ENCODE measurements at places on chromosomes 7 and 10. TPM values are rescaled to one million over a fixed set of nuclear protein-coding genes. Genes with fewer than 3 reads are reported as not detected.

DNA sequence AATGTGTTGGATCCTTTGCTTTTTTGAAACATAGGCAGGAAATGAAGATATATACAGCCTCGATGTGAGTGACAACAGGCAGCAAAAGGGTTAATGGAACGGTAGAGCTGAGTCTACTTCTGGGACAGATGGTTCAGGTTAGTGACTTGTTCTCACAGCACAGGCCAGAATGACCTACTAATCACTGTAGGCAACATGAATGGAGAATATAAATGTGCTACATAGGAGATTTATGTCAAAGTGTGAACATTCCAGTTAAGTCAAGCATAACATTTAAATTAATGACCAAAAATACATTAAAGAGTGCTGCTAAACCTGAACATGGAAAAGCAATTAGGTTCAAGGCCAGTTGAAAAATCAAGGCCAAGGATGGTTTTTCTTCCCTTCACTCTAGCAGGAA lies 235.2 kb downstream of the POU6F2 start:
- DNase-seq: no peak

- no peak for DNase-seq
Observed at GRCh38 chr7:128264477-128264876, 23.4 kb downstream of the LEP start.

- no peak for DNase-seq
Observed at GRCh38 chr7:157545681-157546060, 208.9 kb downstream of the DNAJB6 start.

GRCh38 chr10:17025444-17026295 lies 103.9 kb downstream of the CUBN start:
- DNase-seq: no peak

DNA sequence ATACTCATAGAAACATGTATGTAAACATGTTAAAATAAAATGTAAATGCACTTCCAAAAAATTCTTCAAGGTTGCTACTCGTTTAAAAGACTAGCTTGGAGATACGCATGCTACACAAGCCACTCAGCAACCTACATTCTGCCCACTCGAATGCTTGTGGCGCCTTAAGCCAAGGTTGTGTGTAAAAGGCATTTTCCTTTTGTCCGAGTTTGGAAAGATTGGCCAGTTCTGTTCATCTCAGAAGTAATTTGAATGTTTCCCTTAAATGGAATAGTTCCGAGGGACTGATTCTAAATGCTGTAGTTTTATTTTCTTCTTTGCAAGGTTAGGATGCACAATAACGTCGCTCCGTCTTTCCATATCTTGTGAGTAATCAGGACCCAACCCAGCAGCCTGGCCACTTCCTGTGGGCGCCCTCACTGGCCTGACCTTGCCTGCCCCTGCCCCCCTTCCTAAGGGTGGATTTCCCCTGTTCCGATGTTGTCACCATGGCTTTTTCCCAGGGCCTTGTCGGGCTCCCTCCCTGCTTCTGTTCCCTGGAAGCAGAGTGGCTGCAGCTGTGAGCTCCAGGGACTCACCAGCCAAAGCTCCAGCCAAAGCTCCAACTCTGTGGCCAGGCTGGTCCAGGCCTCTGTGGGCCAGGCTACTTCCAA lies 70.6 kb downstream of the PTPRE start:
- no peak for DNase-seq

- DNase-seq: no peak
Observed at GRCh38 chr10:65931291-65932070, 994.4 kb upstream of the LRRTM3 start.

- peak; percentile 67 for DNase-seq
Observed at GRCh38 chr7:93923296-93923695, 1.8 kb downstream of the GNG11 start.

- no peak for DNase-seq
Observed at GRCh38 chr10:132162590-132163277, 24.0 kb upstream of the DPYSL4 start.

- DNase-seq: no peak
Observed at GRCh38 chr7:17090751-17091150, 207.7 kb upstream of the AHR start.

- DNase-seq: no peak
Observed at GRCh38 chr7:150378115-150378852, 846 bp upstream of the ZNF775 start.

DNA sequence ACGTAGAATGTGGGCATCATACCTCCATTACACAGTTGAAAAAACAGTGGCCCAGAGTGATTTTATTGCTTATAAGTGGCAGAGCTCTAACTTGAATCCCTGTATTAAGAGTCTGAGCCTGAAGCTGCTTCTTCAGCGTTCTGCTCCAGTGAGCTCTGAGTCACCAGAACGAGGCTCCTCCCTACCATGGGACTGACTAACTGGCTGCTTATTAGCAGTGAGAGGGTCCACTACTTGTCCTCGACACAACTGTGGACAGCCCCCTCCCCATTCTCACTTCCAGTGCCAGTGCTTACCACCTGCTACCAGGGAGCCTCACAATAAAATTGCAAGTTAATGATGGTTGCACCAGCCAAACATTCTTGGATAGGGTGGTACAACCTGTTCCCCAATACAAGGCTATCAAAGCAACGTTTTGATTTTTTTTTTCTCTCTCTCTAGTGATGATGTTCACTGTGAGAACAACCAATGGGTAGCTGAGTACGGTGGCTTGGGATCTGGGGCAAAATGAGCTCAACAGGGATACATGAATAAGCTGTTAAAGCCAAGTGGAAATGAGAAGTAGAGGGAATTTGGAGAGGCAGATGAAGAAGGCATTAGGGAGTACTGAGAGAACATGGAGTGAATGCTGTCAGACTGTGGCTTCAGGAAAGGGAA lies 2.7 kb upstream of the NRG3 start:
- no peak for DNase-seq

DNA sequence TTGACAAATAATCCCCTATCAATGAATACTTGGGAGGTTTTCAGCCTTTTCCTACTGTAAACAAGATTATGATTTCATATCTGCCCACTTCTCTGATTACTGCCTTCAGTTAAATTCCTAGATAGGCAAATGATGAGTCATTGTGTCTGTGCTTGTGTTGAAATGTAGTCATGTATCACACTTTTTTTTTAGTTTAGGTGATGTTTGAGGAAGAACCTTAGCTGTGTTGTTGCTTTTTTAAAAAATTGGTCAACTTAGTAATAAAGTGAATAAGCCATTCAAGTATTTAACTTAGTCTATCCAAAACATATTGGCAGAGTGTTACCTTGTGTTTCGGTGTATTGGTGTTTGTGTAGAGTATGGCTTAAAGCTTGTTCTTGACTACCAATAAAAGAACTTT lies 60.0 kb downstream of the WAC start:
- DNase-seq: no peak

DNA sequence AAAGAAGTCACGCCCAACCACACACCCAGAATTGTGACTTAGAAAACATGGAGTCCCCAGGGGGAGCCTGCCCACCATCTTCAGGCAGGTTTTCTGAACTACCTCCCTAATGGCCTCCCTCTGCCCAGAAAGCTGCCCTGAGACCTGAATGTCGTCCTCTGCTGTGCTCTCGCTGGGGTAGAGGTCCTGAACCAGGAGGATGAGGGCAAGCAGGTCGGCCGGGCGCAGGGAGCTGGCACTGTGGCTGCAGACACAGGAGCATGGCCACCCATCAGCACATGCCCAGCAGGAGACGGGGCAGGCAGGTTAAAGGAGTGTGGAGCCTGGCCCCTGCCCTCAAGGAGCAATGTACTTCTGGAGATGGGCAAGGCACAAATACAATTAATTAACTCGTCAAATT lies 15.4 kb upstream of the PYROXD2 start:
- DNase-seq: no peak

- no peak for DNase-seq
Observed at GRCh38 chr10:70255329-70256299, 22.4 kb upstream of the PPA1 start.

GRCh38 chr10:19767876-19768275 lies 48.4 kb upstream of the PLXDC2 start:
- no peak for DNase-seq

DNA sequence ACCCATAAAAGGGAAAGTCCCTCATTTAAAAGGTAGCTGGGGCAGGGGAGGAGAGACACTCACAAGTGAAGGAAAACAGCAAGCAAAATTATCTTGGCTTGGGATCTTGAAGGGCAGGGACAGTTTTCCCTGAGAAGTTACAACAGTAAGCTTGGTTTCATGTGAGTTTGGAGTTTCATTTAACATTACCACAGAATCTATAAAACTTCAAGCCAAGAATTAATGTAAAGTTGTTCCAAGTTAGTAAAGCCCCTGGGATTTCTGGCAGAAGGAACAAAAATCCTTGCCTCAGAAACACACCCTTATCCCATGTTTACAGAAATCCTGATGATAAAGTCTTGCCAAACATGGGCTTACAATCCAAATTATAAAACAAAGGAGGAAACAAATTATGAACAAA lies 19.2 kb downstream of the CRPPA start:
- DNase-seq: no peak

CLDN4 gene
- polyA plus RNA-seq: 0.49 TPM

GRB10 gene
- 13.4 TPM for polyA plus RNA-seq

PTN gene
- 44.9 TPM for polyA plus RNA-seq

OR2A7 gene
- polyA plus RNA-seq: 1.5 TPM

CALHM3 gene
- not detected for polyA plus RNA-seq

PTF1A gene
- polyA plus RNA-seq: not detected

CNPY1 gene
- polyA plus RNA-seq: 0.40 TPM
